ENCODE measurements at places on chromosomes 5 and 9. TPM values are rescaled to one million over a fixed set of nuclear protein-coding genes. Genes with fewer than 3 reads are reported as not detected.

Gene DND1
- 0.22 TPM for polyA plus RNA-seq

DNA sequence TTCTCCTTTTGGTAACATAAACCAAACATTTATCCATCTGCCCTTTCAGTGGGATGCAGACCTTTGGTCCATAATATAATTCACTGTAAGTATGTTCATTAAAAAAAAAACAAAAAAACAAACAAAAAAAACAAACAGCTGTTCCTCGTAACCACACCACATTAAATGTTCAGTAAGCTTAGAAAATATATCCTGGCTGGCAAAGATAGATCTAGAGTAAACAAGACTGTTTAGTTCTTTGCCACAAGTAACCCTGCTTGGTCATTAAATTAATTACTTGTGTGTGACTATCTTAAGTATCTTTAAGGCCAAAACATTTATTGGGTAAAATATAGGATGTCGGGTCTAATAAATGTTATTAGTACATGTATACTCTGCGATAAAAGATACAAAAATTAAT, 1717.1 kb downstream of the EFNA5 start:
- no peaks in the 10 kb centered on the region for H3K27me3 ChIP-seq
- no peaks in the 10 kb centered on the region for H3K36me3 ChIP-seq

DNA sequence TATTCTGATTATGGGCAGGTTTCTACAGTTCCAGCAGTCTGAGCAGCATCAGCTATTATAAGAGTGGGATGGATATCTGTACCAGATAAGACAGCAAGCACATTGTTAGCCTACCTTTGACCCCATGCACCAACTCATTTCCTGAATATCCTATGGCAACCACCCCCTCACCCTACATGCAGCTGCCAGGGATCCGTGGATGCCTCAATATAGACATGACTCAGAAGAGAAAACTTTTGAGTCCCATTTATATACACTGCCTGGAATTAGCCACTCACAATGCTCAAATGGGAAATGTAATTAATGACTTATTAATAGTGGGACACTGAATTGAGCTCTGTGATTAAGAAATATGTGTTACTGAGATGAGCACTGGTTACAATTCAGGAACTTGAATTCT, 124.4 kb downstream of the SSBP2 start:
- H3K4me1 ChIP-seq, result peaks cover 3% of the 10 kb centered on the region
- H3K36me3 ChIP-seq, result no peaks in the 10 kb centered on the region
- no peak overlapping the region for H3K4me3 ChIP-seq
- DNase-seq, result no peak
- H3K27me3 ChIP-seq, result no peaks in the 10 kb centered on the region
- H3K27ac ChIP-seq, result no peak overlapping the region

- no peaks in the 10 kb centered on the region for H3K36me3 ChIP-seq
- DNase-seq, result no peak
- no peak overlapping the region for H3K4me3 ChIP-seq
- H3K4me1 ChIP-seq, result no peaks in the 10 kb centered on the region
- no peak overlapping the region for H3K27ac ChIP-seq
Measured at GRCh38 chr5:157709346-157709745, 21.9 kb upstream of the THG1L start.

DNA sequence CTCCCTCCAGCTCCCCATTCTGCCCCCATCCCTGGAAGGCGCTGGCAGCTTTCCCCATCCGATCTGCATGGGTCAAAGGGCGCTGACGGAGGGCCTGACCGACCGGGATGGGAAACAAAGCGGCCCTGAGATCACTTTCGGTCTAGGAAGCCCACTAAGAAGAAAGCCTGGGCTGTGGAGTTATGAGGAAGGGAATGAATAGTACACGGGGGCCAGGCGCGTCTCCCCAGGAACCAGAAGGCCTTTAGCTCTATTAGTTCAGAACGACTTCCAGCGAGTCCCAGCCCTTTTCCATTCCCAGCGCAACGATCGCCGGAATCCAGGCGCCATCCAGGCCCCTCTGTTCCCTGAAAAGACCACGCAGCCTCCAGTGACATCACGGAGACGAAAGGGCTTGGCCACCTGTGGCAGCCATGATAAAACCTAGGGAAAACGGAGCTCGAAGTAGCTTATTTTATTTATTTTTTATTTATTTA, 70.1 kb upstream of the CCDC180 start:
- peak overlapping the region; percentile 7 for H3K4me3 ChIP-seq
- H3K4me1 ChIP-seq, result no peaks in the 10 kb centered on the region
- no peaks in the 10 kb centered on the region for H3K27me3 ChIP-seq
- no peak overlapping the region for H3K27ac ChIP-seq
- no peaks in the 10 kb centered on the region for H3K36me3 ChIP-seq

Gene GDNF
- 3.3 TPM for polyA plus RNA-seq

Gene FAXDC2
- polyA plus RNA-seq, result 7.1 TPM

Gene HACD4
- 7.3 TPM for polyA plus RNA-seq

GRCh38 chr9:130936285-130937117, 2.5 kb downstream of the FIBCD1 start:
- no peak for DNase-seq
- H3K27me3 ChIP-seq, result peaks cover 55% of the 10 kb centered on the region
- H3K27ac ChIP-seq, result no peak overlapping the region
- no peaks in the 10 kb centered on the region for H3K36me3 ChIP-seq
- H3K4me1 ChIP-seq, result peaks cover 45% of the 10 kb centered on the region

DNA sequence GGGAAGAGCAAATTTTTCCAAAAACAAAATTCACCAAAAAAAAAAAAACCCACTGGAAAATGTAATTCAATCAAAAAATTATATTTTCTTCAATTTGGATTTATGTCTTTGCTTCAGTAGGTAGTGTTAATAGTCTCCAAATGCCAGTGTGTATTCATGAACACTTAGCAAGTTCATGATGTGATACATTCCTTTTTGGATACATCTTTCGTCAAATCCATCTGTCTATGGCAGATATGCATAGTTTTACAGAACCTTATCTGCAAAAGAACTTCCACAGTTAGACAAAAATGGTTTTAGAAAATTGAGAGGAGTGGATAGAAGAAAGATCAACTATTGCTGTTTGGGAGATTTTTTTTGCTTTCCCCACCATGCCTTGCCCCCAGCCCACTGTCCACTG, 214.6 kb downstream of the DEPDC1B start:
- no peak overlapping the region for H3K27ac ChIP-seq
- H3K4me3 ChIP-seq, result no peak overlapping the region
- H3K36me3 ChIP-seq, result no peaks in the 10 kb centered on the region
- no peaks in the 10 kb centered on the region for H3K27me3 ChIP-seq
- DNase-seq, result no peak
- H3K4me1 ChIP-seq, result peaks cover 21% of the 10 kb centered on the region

- H3K27me3 ChIP-seq, result peaks cover 96% of the 10 kb centered on the region
- H3K4me3 ChIP-seq, result no peak overlapping the region
- H3K27ac ChIP-seq, result no peak overlapping the region
- peaks cover 10% of the 10 kb centered on the region for H3K4me1 ChIP-seq
- H3K36me3 ChIP-seq, result no peaks in the 10 kb centered on the region
Measured at GRCh38 chr9:37025071-37025822, 8.8 kb downstream of the PAX5 start.

Gene TMEM252
- not detected for polyA plus RNA-seq

DNA sequence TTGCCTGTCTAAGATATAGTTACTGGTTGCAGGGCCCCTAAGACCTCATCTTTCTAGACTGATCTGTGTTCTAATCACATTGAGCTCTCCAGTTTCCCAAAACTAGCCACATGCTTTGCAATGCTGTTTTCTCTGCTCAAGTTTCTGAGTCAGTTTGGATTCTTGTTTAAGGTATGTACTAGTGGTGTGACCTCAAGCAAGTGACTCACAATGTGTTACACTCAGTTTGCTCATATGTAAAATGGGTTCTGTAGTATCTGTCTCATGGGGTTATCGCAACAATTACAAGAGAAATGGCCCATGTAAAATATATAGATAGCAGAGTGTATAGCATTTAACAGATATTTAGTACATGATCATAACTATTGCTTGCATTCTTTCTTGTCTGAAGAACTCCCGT, 153.1 kb upstream of the ELL2 start:
- no peak overlapping the region for H3K4me3 ChIP-seq
- no peaks in the 10 kb centered on the region for H3K36me3 ChIP-seq
- DNase-seq, result peak; percentile 72
- H3K4me1 ChIP-seq, result peaks cover 41% of the 10 kb centered on the region
- peak overlapping the region; percentile 92 for H3K27ac ChIP-seq

Gene PCDHB16
- polyA plus RNA-seq, result 0.09 TPM

DNA sequence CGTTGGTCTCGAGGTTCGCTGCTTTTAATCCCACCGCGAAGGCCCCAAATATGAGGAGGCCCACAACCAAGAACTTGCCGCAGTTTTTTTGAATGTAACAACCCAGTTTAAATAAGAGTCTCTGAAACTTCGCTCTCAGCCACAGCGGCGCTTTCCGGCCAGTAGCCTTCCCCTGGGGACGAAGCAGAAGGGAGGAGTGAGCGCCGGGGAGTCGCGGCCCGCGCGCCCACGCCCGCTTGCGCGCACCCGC, 10.4 kb downstream of the PTCH1 start:
- H3K27me3 ChIP-seq, result no peaks in the 10 kb centered on the region
- peak overlapping the region; percentile 91 for H3K4me3 ChIP-seq
- no peaks in the 10 kb centered on the region for H3K36me3 ChIP-seq

DNA sequence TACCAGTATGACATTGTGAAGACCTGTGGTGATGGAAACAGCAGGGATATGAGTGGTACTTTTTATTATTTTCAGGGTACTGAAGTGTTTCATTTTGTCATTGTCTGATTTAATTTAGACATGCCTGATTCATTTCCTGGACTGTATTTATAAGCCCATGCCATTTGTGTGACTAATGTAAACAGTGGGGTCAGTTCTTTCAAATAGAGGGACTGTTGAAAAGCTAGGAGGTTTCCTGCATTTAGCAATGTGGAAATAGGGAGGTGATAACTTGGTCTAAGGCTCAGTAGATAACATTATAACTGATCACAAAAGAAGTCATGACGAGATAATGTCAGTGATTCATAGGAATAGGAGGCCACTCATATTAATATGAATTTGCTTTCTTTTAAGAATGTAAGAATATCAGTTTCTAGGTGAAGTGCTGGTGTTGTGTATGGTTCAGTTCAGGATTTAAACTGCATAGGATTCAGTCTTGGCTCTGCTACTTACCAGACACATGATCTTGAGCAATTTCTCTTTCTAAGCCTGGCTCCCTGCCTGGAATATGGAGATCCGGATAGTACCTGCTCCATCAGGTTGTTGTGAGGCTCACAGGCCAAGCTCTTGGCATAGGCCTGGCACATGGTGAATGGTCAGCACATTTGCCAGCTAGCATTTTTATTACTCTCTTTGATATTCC, 7.5 kb downstream of the RASGRF2 start:
- H3K4me1 ChIP-seq, result peaks cover 12% of the 10 kb centered on the region
- H3K36me3 ChIP-seq, result no peaks in the 10 kb centered on the region
- H3K27ac ChIP-seq, result peak overlapping the region; percentile 13
- H3K27me3 ChIP-seq, result peaks cover 7% of the 10 kb centered on the region
- no peak overlapping the region for H3K4me3 ChIP-seq

GRCh38 chr9:133225171-133226011, 16.3 kb upstream of the OBP2B start:
- no peak for DNase-seq
- no peaks in the 10 kb centered on the region for H3K4me1 ChIP-seq
- no peak overlapping the region for H3K27ac ChIP-seq
- H3K36me3 ChIP-seq, result no peaks in the 10 kb centered on the region

GRCh38 chr9:135332979-135333748, 146.4 kb upstream of the PPP1R26 start:
- no peak overlapping the region for H3K27ac ChIP-seq
- no peaks in the 10 kb centered on the region for H3K36me3 ChIP-seq
- H3K4me3 ChIP-seq, result no peak overlapping the region
- no peaks in the 10 kb centered on the region for H3K27me3 ChIP-seq

Gene LHX3
- polyA plus RNA-seq, result not detected

DNA sequence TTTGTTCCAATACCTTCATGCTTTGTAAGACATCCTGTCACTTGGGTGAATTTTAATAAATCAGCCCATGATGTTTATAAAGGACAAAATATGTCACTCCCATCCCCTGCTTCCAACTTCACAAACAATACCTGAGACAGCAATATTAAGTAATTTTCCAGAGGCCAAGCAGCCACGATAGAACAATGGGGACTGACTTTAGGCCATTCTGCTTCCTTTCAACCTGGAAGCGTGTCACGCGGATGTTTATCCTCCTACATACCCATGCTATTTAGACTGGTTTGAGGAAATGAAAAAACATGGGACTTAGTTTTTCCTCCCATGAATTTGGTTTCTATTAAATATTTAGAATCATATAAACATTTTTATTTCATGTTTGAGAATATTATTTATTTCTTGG, 82.9 kb downstream of the GRAMD2B start:
- no peak overlapping the region for H3K4me3 ChIP-seq
- no peaks in the 10 kb centered on the region for H3K36me3 ChIP-seq
- no peak overlapping the region for H3K27ac ChIP-seq
- peaks cover 19% of the 10 kb centered on the region for H3K4me1 ChIP-seq
- H3K27me3 ChIP-seq, result no peaks in the 10 kb centered on the region
- DNase-seq, result no peak

GRCh38 chr5:34881246-34881645, 34.1 kb downstream of the RAD1 start:
- H3K36me3 ChIP-seq, result no peaks in the 10 kb centered on the region
- no peak overlapping the region for H3K4me3 ChIP-seq
- H3K27ac ChIP-seq, result no peak overlapping the region
- H3K4me1 ChIP-seq, result no peaks in the 10 kb centered on the region
- H3K27me3 ChIP-seq, result no peaks in the 10 kb centered on the region

DNA sequence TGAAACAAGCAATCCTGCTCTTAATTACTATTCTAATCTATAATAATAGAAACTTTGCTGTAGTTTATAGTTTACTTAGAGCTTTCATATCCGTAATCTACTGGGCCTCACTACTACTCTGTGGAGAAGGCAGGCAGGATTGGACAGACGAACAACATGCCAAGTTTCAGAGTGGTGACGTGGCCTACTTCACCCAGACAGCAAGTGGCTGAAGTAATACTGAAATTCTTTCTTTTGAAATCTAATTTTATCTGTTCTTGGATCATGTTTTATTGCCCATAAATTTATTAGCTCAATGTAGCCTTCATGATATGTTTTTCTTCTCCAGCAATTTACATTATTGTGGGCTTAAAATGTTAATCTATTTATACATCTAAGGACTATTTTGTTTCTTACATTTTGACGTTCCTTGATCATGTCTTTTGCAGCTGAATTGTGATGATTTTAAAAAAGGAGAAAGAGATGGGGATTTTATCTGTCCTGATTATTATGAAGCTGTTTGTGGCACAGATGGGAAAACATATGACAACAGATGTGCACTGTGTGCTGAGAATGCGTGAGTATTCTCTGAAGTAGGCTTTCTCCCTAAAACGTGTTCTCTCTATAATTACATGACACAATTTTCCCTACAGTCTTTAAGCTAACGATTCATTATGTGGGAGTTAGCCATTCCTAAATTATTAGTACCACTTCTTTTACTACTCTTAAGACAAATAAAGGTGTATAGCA, 22.4 kb downstream of the SPINK5 start:
- H3K4me1 ChIP-seq, result peaks cover 24% of the 10 kb centered on the region
- no peaks in the 10 kb centered on the region for H3K27me3 ChIP-seq
- DNase-seq, result no peak
- no peaks in the 10 kb centered on the region for H3K36me3 ChIP-seq
- peak overlapping the region; percentile 4 for H3K27ac ChIP-seq

DNA sequence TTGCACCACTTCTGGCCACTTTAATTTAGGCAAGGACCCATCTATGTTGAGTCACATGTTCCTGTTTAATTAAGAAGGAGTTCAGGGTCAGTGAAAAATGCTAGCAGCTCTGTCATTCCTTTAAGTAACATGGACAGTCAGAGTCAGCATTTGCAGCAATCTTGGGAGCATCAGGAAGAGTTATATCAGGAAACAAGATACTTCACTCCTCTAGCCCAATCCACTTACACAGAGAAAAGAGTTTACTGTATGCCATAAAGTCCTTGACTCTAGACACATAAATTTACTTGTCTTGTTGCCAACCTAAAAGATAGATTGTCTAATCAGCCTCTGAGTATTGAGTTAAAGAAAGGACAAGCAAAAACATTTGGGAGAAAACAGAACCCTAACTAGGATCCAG, 266.7 kb downstream of the PJA2 start:
- no peak for DNase-seq
- no peaks in the 10 kb centered on the region for H3K36me3 ChIP-seq
- no peaks in the 10 kb centered on the region for H3K4me1 ChIP-seq
- no peaks in the 10 kb centered on the region for H3K27me3 ChIP-seq
- no peak overlapping the region for H3K4me3 ChIP-seq

All from keratinocyte (primary cell).